ENCODE measurements at places on chromosomes 3 and 15.

- DNase-seq: no peak
Measured at GRCh38 chr15:56150204-56150603, 93.5 kb downstream of the RFX7 start.

DNA sequence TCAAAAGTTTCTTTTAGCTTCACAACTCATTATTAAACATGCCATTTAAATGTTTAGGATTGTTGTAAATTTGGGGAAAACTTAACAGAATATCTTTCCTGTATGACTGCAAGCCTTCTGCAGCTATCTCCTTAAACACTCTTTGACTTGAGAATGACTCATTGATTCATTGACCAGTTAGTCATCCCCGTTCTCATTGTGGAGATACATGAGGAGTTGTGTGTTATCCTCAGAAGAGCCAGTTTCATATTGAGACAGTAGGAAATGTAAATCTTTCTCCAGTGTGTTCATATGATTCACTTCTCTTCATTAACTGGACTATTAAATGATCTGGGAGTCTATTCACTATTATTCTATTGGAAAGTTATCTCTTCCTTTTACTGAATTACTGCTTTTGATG is 83.0 kb downstream of the CRYGS start:
- DNase-seq: peak; percentile 61

- DNase-seq: no peak
Measured at GRCh38 chr3:123446610-123447109, 2.2 kb downstream of the ADCY5 start.

- DNase-seq: no peak
Measured at GRCh38 chr3:109118584-109118983, 650 bp upstream of the MORC1 start.

DNA sequence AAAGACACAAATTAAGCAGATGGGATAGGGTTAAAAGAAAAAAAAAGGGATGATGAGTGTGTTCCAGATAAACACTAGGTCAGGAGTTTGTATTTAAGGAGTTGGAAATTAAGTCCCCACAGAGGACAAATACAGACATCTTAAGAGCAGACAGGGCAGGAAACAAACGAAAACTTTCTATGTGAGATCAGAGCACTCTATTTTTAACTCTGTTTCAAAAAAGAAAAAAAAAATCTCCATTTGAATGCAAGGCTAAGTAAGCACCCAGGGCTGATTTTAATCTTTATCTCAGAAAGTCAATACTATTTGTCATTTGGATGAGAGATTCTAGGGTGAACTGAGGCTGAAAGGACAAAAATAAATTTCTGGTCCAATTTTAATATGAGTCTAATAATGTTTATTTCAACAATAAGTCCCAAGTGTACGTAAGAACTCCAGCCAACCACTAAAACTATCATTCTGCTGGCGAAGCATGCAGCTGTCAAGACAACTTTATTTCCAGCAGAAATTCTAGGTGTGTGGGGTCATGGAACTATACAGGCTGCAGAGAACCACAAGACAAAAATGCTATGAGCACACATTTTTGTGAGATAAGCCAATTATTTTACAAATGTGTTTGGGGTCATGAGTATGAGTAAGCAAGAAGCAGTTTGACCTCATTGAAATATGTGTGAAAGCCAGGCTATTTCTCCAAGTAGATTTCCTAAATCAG is 186.1 kb downstream of the FMN1 start:
- DNase-seq: peak; percentile 57

- no peak for DNase-seq
Measured at GRCh38 chr3:13624021-13624420, 75.1 kb downstream of the FBLN2 start.

DNA sequence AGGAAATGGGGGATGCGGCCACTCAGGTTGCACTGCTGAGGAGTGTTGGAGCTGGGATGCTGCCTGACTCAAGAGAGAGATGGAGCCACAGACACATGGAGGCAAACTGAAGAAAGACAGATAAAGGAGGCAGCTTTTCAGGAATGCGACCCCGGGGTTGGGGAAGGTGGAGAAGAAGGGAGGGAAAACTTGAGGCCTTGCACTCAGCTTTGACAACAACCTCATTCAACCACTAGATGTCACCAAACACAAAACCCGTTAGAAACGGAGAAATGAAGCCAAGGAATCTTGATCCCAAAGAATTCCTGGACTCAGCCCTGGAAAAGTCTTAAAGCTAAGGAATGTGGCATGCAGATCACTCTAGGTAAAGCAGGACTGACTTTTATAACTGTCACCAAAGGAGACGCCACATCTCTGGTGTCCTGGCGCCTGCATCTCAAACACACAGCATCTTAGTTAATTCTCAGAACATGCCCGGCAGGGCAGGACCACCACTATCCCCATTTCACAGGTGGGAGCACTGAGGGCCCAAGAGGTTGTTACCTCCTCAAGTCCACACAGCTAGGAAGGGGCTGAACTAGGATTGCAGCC is 59.6 kb upstream of the LMCD1 start:
- peak; percentile 71 for DNase-seq

- DNase-seq: no peak
Measured at GRCh38 chr15:70320482-70320881, 222.8 kb upstream of the TLE3 start.

DNA sequence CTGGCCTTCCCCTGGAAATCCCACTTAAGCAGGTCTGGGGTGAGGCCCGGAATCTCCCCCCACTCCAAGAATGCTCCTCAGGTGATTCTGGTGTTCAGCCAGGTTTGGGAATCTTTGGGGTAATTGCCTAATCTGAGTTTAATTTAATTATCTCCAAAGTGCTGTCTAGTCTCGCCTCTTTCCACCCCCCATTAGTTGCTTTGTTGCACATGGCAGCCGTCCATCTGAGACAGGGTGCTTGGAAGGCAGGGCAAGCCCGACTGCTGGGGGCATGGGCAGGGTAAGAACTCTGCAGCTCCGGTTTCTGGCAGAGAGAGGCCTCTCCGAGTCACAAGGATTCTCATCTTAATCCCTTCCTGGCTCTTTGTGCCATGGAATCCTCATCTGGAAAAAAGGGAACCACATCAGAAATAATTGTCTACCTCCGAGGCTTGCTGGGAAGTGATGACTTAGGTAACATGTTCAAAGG is 15.0 kb downstream of the IL17RD start:
- no peak for DNase-seq

GRCh38 chr15:81507831-81508230 is 133.8 kb upstream of the TMC3 start:
- DNase-seq: no peak
